PC-9 (cell line): ENCODE measurements at places on chromosomes 7 and 10.

DNA sequence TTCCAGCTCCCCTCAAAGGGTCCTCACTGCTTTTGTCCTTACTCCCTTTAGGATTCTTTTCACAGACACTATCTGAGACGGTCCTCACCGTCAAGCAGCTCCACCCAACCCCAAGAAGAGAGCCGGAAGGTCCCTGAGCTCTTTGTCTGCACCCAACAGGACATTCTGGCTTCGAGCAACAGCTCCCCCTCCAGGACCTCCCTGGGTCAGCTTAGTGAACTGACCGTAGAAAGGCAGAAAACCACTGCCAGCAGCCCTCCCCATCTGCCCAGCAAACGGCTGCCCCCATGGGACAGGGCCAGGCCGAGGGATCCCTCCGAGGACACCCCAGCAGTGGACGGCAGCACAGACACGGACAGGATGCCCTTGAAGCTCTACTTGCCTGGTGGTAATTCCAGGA is 19.9 kb downstream of the MINDY4 start:
- DNase-seq = no peak

DNA sequence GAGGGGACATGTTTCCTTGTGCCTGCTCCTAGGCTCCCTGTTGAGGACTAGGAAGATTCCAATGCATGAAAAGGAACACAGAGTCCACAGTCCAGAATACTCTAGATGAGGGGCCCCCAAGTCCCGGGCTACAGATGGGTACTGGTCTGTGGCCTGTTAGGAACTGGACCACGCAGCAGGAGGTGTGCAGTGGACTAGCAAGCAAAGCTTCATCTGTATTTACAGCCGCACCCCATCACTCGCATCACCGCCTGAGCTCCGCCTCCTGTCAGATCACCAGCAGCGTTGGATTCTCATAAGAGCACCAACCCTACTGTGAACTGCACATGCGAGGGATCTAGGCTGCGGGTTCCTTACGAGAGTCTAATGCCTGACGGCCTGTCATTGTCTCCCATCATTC is 233.0 kb upstream of the MKLN1 start:
- no peak for DNase-seq

- no peak for DNase-seq
Measured at GRCh38 chr10:102676534-102677315, 32.4 kb downstream of the TRIM8 start.

DNA sequence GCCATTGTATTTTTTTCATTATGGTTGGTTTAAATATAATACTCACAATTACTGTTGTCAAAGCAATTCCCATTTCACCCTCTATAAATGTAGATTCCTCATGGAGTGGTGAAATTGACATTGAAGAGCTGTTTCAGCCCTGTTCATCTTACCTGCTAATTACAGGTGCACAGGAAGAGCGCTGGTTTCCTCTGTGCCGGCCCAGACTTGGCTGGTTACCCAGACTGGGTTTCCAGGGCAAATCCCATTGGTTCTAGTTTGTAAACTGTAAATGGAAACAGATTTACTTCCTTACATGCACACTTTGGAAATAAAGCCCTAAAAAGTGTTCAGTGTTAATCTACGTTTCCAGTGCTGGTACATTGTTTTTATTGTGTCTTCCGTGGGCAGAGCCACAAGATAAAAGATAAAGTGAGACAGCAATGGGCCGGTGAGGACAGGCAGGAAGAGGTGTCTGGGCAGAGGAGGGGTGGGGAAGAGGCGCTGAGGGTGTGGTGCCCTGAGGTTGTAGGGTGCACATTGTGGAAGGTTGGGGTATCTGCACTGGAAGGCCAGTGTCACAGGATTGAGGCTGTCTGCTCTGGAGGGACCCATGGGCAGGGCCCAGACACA is 71.6 kb upstream of the ZPBP start:
- no peak for DNase-seq

- no peak for DNase-seq
Measured at GRCh38 chr7:143258831-143259230, 4.4 kb upstream of the GSTK1 start.

DNA sequence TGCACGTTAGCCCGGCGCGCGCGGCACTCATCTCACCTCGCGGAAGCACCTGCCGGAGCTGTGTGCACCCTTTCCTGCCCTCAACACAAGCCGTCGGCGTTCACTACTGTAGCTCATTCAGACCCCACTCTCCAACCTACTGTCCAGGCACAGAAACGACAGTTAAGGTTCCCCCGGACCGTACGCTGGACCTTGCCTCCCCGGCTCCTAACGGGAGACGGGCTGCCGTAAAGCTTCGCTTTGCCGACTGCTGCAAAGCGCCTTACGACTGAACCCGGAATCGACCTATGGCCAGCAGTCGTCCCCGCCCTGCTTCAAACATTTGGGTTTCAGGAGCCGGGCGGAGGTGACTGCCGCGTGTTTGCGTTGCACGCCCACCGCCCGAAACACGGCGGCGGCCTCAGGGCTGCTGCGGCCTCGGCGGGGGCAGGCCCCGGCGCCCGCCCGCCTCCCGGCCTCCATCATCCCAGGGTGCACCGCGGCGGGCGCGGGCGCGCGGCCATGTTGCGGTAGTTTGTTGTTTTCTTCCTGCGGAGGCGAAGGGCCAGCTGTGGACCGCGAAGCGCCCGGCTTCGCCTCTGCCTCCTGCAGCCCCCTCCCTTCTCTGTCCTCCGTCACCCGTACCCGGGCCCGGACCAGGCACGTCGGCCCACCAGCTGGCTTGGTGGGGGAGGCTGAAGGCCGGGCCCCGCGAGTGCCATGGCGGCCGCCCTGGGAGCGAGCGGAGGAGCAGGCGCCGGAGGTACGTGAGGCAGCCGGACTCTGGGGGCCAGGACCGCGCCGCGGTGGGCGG is at the start of gene RBM33:
Gene RBM33 (plus strand): TSS at position 484 of the 793 bp plus-strand sequence. CDS start 216 bp downstream, at position 700.
- peak; percentile 85 for DNase-seq

DNA sequence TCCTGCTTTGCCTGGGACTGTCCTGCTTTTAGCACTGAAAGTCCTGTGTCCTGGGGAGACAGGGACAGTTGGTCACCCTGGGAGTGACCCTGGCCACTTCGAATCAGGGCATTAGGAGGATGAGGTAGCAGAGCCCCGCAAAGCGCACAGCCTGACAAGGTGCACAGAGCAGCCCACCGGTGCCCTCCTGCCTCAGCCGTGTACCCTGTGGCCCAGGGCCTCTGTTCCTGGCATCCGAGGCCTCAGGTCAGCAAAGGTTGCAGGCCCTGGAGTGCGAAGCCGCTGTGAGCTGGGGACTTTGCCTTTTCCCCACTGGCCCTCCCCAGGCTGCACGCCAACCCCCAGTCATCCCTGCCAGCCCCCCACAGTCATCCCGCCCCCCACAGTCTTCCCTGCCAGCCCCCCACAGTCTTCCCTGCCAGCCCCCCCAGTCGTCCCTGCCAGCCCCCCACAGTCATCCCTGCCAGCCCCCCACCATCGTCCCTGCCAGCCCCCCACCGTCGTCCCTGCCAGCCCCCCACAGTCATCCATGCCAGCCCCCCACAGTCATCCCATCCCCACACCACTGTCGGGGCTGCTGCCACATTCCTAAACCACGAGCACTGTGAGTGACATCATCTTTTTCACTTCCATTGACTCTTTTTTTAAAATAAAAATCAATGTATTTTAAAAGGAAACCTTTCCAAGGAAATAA is 91.8 kb downstream of the RGS10 start:
- DNase-seq = peak; percentile 47

DNA sequence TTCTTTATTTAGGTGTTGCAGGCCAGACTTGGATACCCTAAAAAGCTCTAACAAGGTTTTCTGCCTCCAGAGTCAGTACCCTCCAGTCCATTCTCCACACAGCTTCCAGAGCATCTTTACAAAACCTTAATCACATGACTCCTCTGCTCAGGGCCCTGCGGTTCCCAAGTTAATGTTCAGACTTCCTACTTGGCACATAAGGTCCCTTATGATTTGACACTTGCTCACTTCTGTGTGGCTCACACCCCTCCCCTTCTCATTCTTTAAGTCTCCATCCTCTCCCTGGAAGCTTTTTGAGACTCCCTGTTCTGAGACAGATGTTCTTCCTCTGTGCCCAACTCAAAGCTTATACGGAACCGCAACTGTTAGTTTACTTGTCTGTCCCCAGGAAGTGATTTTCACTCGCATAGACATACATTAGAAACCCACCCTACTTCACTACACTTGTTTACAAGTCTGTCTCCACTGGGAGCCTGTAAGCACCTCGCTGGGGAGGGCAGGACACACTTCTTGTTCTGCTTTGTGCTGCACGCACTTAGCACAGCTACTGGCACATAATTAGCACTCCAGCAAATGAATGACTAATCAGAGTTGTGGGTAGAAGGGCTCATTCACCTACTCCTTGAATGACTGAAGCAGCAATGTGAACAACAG is 154.3 kb upstream of the LAMB4 start:
- no peak for DNase-seq

- no peak for DNase-seq
Measured at GRCh38 chr7:27164045-27164366, 1.3 kb downstream of the HOXA9 start.

GRCh38 chr7:129798616-129799349 is 154.0 kb downstream of the UBE2H start:
- DNase-seq = no peak

DNA sequence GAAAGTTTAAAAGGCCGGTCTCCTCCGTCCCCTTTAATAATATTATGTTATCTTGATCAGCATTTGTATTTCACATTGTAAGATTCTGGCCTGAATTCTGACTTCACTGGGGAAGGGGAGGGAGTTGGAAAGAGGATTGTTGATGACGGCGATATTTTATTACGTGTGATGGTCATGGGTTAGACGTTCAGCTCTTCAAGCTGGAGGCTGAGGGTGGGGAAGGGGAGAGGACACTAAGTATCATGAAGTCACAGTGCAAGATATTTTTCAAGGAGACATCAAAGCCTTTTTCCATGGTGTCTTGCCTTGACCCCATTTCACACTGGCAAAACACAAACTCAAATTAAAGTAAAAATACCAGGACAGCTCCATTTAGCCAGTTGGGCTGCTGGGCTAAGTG is 126.7 kb downstream of the WDR11 start:
- DNase-seq = no peak

- no peak for DNase-seq
Measured at GRCh38 chr7:98084631-98085030, 22.0 kb upstream of the LMTK2 start.

- DNase-seq = no peak
Measured at GRCh38 chr7:130141161-130141883, 63.9 kb downstream of the TMEM209 start.

- no peak for DNase-seq
Measured at GRCh38 chr7:156998988-156999957, 11.2 kb downstream of the MNX1 start.

- no peak for DNase-seq
Measured at GRCh38 chr7:70268179-70268578, 669.9 kb downstream of the AUTS2 start.

- DNase-seq = no peak
Measured at GRCh38 chr10:11164803-11165590, 147.3 kb downstream of the CELF2 start.

- peak; percentile 69 for DNase-seq
Measured at GRCh38 chr7:155166673-155167370, 96.7 kb downstream of the HTR5A start.

- DNase-seq = no peak
Measured at GRCh38 chr7:89028319-89028718, 232.8 kb upstream of the TEX47 start.

- no peak for DNase-seq
Measured at GRCh38 chr10:12703813-12704212, 297.7 kb downstream of the CCDC3 start.

- no peak for DNase-seq
Measured at GRCh38 chr10:48541144-48541795, 63.6 kb downstream of the ARHGAP22 start.
